ENCODE measurements at places on chromosomes 12 and 14.

DNA sequence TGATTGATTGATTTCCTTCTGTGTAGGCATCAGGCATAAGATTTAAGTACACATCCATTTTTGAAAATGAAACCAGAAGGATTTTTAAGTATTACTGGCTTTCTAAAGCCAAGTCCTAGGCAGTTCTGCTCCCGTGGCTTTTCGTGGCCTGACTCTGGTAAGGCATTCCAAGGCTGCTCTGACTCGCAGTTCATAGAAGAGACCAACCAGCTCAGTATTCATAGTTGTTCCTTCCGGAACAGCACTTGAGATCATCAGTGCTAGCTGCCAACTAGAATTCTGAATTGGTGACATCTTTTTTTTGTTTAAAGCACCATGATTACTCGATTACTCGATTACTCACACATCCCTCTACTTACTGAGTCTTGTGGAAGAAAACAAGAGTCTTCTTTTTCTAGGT is 25.9 kb downstream of the SUDS3 start:
- no peaks in the 10 kb centered on the region for H3K27me3 ChIP-seq
- H3K36me3 ChIP-seq: no peaks in the 10 kb centered on the region
- no peak overlapping the region for H3K27ac ChIP-seq
- H3K4me3 ChIP-seq: no peak overlapping the region
- H3K4me1 ChIP-seq: no peaks in the 10 kb centered on the region

GRCh38 chr14:99177886-99178835 is 93.8 kb downstream of the BCL11B start:
- H3K27ac ChIP-seq: no peak overlapping the region
- no peak overlapping the region for H3K4me3 ChIP-seq
- no peak for DNase-seq
- H3K36me3 ChIP-seq: no peaks in the 10 kb centered on the region
- no peaks in the 10 kb centered on the region for H3K4me1 ChIP-seq

- no peaks in the 10 kb centered on the region for H3K27me3 ChIP-seq
- H3K4me1 ChIP-seq: no peaks in the 10 kb centered on the region
- H3K4me3 ChIP-seq: no peak overlapping the region
- no peaks in the 10 kb centered on the region for H3K36me3 ChIP-seq
- no peak overlapping the region for H3K27ac ChIP-seq
Observed at GRCh38 chr14:92679246-92679645, 69.2 kb downstream of the LGMN start.

- no peaks in the 10 kb centered on the region for H3K36me3 ChIP-seq
- H3K4me1 ChIP-seq: no peaks in the 10 kb centered on the region
- no peaks in the 10 kb centered on the region for H3K27me3 ChIP-seq
Observed at GRCh38 chr12:84290168-84290567, 622.4 kb downstream of the SLC6A15 start.

- no peak for DNase-seq
- no peaks in the 10 kb centered on the region for H3K4me1 ChIP-seq
- peaks cover 2% of the 10 kb centered on the region for H3K36me3 ChIP-seq
- no peak overlapping the region for H3K4me3 ChIP-seq
- H3K27me3 ChIP-seq: no peaks in the 10 kb centered on the region
Observed at GRCh38 chr14:59325906-59326305, 137.4 kb downstream of the DAAM1 start.

DNA sequence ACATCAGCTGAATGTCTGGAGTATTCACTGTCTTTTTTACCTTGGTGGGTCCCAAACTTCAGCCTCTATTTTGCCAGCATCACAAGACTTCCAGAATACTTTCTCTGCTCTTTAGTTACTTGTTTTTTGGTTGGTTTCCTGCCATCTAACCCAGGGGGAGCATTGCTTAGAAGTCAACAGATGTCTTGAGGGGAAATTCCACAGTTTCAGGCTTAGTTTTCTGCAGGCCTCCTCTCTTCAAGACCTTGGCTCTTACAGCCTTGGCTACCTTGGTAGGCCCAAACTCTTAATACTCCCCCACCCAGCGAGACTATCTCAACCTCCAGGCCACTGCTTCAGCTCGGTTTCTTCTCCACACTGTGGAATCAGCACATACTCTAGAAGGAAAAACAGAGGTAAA is 41.7 kb downstream of the NEDD1 start:
- H3K36me3 ChIP-seq: no peaks in the 10 kb centered on the region
- H3K27ac ChIP-seq: no peak overlapping the region
- no peak for DNase-seq
- H3K4me3 ChIP-seq: no peak overlapping the region
- H3K4me1 ChIP-seq: no peaks in the 10 kb centered on the region
- no peaks in the 10 kb centered on the region for H3K27me3 ChIP-seq

Measured in Caco-2 (cell line).